ENCODE measurements at places on chromosomes 1 and 21.
A peak's percentile ranks its signal among the peaks of the same experiment; 100 is the strongest.

GRCh38 chr1:226104671-226105121, 42.2 kb downstream of the H3-3A start:
- no peak for DNase-seq

DNA sequence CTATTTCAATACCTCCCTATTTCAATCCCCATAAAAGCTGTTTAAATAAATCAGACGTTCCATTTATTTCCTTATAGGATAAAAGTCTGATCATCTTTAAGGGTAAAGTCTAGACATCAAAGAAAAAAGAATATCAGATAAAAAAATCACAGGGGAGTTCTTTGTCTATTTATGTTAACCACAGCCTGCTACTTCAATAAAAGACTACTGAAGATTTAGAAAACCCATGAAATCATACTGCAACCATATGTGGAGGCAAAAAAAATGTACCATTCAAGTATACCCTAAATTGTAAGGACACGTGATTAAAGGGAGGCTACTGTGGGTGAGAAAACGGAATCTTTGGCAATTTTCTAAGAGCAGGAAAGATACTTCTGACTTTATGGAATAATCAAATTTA, 108.2 kb upstream of the TNFSF4 start:
- DNase-seq, result no peak

GRCh38 chr1:43414634-43415223, 25.0 kb downstream of the SZT2 start:
- DNase-seq, result no peak

GRCh38 chr1:49026230-49026811, 249.6 kb upstream of the BEND5 start:
- no peak for DNase-seq

GRCh38 chr1:230138561-230139239, 71.7 kb downstream of the GALNT2 start:
- no peak for DNase-seq

DNA sequence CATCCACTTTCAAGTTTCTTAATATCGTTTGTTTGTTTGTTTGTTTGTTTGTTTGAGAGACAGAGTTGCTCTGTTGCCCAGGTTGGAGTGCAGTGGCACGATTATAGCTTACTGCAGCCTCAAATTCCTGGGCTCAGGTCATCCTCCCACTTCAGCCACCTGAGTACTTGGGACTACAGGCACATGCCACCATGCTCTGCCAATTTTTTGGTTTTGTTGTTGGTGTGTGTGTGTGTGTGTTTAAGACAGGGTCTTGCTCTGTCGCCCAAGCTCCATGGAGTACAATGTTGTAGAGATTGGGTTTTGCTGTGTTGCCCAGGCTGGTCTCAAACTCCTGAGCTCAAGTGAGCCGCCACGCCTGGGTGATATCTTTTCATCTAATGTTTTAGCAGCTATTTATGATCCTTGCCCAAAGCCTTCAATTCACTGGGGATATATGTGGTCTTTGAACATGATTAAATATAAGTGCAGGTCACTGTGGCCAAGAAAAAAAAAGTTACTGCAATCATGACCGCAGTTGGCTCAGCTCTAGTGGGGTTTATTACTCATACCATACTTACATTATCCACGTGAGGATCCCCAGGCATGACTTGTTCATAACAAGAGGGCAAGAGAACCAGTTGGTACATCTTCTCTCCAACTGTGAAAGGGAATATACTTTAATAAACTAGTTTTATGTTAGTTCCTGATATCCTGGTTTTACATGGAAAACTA, 8.0 kb downstream of the RRP1B start:
- no peak for DNase-seq

GRCh38 chr1:31748365-31748764, 15.8 kb downstream of the ADGRB2 start:
- no peak for DNase-seq

DNA sequence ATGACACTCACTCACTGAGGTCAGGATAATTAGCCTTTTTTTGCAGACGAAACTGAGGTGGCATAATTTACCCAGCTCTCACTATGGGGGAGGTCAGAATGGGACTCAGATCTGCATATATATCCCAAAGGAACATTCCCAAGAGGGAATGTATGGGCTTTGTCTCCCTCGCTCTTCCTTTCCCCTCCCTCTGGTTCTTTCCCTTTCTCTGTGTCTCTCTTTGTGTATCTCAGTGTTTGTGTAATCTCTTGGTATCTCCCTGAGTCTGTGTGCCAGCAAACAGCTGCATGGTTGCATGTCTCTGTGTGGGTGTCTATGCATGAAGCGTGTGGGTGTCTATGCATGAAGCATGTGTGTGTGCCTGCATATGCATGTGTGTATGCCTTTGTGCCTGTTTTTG, 4.7 kb downstream of the TMEM39B start:
- DNase-seq, result no peak

- peak; percentile 67 for DNase-seq
Observed at GRCh38 chr1:235415008-235415904, 48.0 kb downstream of the TBCE start.

DNA sequence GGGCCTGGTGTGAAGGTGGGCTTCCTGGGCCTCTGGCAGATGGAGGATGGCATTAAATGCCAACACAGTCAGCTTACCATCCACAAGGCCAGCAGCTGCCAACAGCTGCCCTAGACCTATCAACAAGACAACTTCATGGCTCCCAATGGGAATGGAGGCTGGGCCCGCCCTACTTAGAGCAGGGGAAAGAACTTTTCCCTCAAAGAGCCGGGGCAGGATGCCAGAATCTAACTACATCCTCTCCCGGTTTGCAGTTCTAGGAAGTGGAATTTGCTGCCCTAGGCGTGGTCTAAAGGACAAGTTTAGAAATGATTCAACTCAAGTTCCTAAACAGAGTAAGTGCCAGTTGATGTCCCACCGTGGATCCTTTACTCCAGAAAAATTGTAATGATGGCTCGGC, 13.1 kb downstream of the ICMT start:
- DNase-seq, result peak; percentile 76

- no peak for DNase-seq
Observed at GRCh38 chr1:228510101-228510802, 23.1 kb downstream of the RNF187 start.

GRCh38 chr1:81231729-81232038, 569.0 kb upstream of the ADGRL2 start:
- DNase-seq, result no peak

- peak; percentile 75 for DNase-seq
Observed at GRCh38 chr1:61741711-61742619, at the start of gene PATJ. Gene PATJ (plus strand): TSS chr1:61742480. CDS start chr1:61762893, 20,413 bp downstream.

- no peak for DNase-seq
Observed at GRCh38 chr1:177800400-177801088, 169.3 kb downstream of the SEC16B start.

DNA sequence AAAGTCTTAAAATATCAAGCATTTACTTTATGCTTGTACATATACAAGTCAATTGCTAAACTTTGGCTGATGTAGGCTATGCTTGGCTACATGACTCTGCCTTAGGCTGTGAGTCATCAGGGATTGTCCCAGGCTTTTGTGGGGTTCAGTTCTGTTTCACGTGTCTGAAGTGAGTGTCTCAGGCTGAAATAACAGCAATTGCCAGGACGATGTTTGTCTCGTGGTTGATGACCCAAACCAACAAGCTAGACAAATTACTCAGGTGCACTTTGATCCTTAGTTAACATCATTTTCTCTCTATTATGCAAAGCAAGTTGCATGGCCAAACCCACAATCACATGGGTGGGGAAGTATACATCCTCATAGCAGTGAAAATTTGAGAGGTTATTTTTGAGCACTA, 410.1 kb downstream of the BRINP3 start:
- DNase-seq, result no peak

GRCh38 chr1:209736490-209737117, 19.2 kb upstream of the TRAF3IP3 start:
- no peak for DNase-seq

GRCh38 chr1:166876540-166876838, 425 bp upstream of the TADA1 start:
- DNase-seq, result no peak

- no peak for DNase-seq
Observed at GRCh38 chr1:43059640-43060574, 101.2 kb upstream of the SLC2A1 start.

DNA sequence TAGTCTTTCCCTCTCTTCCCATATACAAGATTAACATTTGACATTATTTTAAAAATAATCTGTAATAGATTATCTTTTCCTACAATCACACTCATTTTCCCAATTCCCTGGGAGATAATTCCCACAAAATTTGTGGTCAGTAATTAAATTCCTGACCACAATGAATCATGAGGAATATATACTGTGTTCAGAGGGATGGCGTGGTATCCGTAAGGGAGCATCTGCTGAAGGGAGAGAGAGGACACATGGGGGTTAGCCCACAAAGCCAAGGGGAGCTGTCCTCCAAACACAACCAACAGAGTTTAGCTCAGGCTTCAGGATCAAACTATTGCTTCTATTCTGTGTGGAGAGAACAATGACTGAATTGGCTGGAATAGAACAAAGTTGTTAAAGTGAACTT, 57.1 kb upstream of the PPP2R5A start:
- no peak for DNase-seq
